Activated CD8-positive, alpha-beta memory T cell treated with anti-CD3 and anti-CD28 coated beads, Interleukin-2, amount 50 U/mL, for 4 hours (primary cell): ENCODE measurements at places on chromosomes 3 and 15.

DNA sequence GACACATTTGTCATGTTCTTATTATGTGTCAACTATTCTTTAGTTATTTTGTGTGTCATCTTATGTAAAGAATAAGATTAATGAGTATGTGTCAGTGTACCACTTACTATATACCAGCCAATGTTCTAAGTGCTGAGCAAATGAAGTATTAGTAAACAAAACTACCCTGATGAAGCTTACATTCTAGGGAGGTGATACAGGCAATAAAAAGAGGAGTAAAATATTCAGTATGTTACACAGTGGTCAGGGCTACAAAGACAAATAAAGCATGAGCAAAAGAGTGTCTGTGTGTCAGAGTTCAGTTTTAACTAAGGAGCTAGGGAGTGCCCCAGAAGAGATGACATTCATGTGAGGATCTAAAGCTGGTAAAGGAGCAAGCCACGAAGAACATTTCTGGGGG lies 79.1 kb downstream of the TRPC1 start:
- DNase-seq, result no peak

DNA sequence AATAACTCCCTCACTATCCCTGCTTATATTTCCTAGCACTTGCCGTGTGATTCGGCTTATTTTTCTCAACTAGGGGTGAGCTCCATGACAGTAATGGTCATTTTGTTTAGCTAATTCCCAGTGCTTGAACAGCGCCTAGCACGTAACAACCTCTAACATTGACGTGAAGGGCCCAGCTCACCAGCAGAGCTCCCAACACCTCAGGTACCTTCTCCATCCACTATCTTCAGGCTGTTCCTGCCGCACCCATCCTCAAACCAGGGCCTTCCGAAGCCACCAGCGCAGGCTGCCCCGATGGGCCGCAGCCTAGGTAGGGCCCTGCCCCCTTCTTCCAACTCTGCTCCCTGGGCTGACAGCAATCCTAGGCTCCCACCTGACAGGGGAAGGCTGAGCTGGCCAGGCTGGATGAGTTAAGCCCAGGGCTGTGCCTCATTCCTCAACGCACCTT lies 751 bp upstream of the RPS17 start:
- no peak for DNase-seq

DNA sequence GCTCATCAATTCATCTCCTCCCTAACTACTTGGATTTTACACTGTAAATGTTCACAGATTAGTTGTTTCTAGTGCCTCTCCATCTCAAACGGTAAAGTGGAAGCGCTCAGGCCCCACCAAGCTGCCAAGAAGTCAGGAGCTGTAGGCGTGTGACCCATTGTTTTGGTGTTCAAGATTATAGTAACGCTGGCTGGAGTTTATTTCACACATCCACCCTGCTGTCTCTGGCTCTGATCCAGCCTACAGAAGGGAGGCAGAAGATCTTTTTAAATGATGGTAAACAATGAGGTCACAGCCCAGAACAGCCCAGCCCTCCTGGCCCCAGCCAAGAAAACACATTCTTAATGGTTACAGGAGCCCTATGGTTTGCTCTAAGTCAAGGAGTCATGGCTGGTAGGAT lies 25.7 kb upstream of the GALNT15 start:
- no peak for DNase-seq

GRCh38 chr15:74213858-74214284 lies 11.3 kb upstream of the STRA6 start:
- DNase-seq, result no peak

- DNase-seq, result no peak
Measured at GRCh38 chr3:174931473-174932353, 72.6 kb downstream of the NAALADL2 start.

DNA sequence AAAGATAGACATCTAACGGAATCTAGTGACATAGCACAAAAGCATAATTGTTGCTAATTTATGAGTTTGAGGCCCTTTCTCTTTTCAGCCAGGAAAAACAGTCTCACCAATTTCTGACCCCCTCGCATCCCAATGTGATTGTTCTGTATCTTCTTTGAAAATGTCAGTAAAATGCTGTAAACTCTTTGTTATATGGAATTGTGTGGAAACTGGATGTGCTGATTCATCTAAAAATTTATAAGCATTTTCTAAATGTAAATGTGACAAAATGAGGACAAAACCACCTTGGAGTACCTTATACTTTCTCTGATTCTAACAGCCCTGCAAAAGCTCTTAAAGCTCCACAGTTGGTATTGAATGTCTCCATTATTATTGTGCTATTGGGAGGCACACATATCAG lies 70.9 kb upstream of the MME start:
- DNase-seq, result no peak

- DNase-seq, result no peak
Measured at GRCh38 chr3:124483915-124484470, 246.3 kb upstream of the UMPS start.

DNA sequence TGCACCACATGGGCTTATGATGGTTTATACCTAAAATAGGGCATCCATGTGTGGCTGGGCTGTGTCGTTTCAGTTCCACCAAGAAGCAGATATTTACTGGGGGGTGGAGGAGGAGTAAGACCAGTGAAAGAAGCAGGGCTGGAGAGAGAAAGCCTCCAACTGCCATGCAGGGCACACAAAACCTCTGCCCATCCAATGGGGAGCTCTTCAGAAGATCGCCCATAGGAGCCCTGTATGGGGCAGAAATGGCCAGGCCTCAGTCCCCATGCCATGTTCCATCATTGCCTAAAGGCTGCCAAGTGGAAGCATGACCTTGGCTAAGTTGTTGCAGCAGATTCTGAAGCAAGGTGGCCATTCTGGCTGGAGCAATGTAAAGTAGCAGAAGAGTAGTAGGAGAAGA lies 277.0 kb downstream of the MEX3B start:
- DNase-seq, result no peak

DNA sequence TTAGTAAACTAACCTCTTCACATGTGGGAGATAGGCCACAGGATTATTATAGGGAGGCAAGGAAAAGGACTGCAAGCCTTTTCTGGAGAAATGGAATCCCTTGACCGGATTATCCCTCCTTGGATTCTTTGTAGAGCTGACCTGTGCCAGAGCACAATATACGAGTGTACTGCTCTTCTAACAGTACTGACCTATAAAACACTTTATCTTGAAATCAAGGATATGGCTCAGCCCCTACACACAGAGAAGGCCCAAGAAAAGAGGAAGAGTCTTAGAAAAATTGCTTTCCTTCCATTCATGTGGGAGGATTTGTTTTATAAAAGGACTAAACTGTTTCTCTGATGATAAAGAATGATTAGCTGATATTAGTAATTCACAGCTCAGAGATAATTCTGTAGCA lies 42.2 kb downstream of the DMXL2 start:
- no peak for DNase-seq

GRCh38 chr15:40855706-40856234 lies 11.9 kb downstream of the SPINT1 start:
- DNase-seq, result no peak
